ENCODE measurements at places on chromosomes 4 and X.

GRCh38 chr4:173413036-173413435 is 14.1 kb upstream of the SCRG1 start:
- DNase-seq = no peak

GRCh38 chr4:176981074-176981473 is 188.4 kb upstream of the VEGFC start:
- DNase-seq = no peak

GRCh38 chr4:82275431-82276331 is 98.1 kb downstream of the HNRNPD start:
- DNase-seq = no peak

GRCh38 chr4:111960241-111960667 is 185.0 kb upstream of the FAM241A start:
- no peak for DNase-seq

- DNase-seq = no peak
These were observed 512.2 kb upstream of the INTU start for GRCh38 chr4:127120441-127121090.

DNA sequence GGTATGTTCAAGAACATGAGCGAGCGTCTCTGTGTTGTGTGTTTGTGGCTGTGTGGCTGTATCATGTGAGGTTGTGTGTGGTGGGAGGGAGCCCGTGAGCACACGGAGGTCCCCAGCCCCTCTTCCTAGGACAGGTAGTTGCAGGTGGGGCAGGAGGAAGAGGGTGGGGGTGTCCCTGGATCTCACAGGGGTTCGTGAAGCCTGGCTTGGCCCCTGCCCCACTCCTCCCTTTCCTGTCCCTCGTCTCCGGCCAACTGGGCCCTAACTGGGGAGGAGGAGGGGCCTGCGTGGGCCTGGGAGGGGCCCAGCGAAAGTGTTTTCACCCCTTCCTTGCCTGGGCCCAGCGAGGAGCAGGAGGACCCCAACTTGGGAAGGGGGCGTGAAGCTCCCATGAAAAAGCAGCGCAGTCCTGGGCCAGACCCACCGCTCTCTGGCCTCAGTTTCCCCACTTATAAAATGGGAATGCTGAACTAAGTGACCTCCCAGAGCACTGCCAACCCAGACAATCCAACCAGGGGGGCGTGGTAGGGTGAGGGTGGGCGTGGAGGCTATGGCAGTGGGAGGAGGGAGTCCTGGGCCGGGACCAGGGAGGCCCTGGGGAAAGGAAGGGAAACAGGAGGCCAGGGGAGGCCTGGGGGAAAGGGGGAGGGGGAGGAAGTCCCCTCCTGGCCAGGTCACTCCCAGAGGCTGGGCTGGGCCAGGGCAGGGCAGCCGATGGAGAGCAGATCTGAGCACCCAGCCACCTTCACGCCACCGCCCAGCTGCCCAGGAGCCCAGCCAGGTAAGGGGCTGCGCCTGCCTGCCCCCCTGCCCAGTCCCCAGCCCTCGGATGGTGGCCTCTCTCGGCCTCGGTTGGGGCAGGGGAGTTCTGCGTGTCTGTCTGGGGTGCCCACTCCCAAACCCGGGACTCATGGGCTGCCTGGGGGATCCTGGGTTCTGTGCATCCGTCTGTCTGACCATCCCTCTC is at the start of gene AVPR2:
Gene AVPR2 (plus strand): TSS at position 683 of the 967 bp plus-strand sequence. CDS start 473 bp downstream, outside the sequence.
- DNase-seq = no peak

DNA sequence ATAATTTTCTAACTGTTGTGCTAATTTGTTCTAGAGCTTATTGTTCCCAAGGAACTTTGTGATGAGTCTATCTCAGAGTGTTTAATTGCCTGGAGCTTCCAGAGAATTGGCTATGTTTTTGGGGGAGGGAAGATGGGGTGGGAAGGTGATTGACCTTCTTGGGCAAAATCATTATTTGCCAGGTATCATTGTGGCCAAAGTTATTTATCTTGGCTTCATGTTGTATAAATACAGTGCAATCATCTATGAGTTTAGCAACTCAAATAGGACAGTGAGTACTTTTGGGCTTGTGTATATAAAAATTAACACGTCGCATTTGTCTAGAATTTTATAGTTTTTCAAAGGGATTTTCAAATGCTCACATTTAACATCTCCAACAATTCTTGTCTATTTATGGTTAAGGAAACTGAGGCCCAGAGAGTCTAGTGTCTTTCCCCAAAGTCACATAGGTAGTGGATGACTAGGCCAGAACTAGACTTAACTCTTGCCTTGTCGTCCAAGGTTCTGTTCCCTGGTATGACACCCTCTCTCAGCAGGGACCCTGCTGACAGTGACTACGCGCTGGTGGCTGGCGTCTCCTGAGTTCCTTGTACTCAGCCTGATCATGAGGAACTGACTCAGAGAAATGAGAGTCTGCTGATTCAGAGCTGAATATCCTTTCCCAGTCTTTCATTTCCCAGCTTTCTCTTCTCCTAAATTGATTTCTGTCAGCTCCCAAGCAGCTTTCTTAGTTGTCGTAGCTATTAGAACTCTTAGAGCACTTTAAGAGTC is 27.7 kb downstream of the FNIP2 start:
- DNase-seq = no peak

- DNase-seq = no peak
These were observed 171.2 kb downstream of the MSN start for GRCh38 chrX:65838674-65839073.

DNA sequence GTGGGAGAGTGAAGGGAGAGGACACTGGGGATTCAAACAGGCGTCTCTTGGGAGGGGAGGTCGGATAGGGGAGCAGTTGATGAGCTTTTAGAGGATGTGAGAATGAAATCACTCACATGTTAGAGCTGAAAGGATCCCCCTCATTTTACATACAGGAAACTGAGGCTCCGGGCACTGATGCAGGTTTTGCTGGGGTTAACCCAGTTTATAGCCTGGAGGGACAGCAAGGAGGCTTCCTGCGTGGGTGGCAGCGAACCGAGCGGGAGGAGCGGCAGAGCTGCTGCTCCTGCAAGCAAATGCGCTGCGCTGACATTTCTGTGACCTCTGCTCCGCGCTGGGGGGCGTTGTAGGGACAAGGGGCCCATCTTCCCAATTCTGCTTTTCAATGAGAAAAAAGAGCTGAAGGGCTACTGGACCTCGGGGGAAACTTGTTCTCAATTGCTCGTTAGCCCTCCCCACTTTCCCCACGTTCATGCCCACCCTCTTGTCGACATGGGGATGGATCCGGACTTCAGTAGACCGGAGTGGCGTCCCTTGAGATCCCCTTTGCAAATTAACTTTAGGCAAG is 1.2 kb upstream of the NEUROG2 start:
- no peak for DNase-seq

GRCh38 chr4:187449702-187450101 is 545.9 kb upstream of the ZFP42 start:
- no peak for DNase-seq

DNA sequence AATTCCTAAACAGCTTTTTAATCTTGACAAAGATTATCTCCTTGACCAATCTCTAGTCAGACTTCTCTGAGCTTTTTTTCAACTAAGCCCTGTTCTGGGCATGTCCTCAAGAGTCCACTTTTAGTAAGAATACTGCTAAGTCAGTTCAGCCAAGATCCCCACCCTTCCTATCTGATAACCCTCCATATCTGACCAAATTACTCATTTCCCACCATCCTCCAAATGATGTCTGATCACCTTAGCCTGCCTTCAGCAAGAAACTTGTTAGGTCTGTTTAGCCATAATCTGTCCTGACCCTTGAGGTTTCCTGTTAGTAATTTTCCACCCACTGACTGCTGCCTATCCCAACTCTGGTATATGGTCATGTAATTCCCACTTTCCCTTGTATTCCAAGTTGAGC is 65.2 kb downstream of the FAM13A start:
- DNase-seq = no peak

- no peak for DNase-seq
These were observed 6.2 kb upstream of the GABRA4 start for GRCh38 chr4:46999566-46999965.

GRCh38 chrX:47321823-47322371 is 48.5 kb upstream of the ZNF157 start:
- DNase-seq = no peak
